ENCODE measurements at places on chromosomes 16 and 17.

DNA sequence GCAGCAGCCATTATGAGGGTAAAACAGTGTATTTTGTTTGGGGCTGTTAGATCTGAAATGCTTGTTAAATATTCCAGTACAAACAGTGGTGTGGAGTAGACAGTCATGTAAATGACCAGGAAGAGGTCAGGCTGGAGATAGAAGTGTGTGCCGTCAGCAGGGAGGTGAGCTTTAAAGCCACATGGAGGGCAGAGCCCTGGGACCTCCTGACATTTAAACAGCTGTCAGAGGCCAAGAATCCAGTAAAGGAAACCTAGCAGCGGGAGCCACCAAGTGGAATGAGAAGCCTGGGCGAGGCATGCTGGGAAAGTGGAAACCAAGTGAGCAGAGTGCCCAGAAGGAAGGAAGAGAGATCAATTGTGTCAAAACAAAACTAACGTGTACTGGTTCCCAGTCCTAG, 26.8 kb downstream of the C17orf67 start:
- no peak for DNase-seq

- DNase-seq: no peak
These were observed 688.2 kb upstream of the SOX9 start for GRCh38 chr17:71432378-71433315.

DNA sequence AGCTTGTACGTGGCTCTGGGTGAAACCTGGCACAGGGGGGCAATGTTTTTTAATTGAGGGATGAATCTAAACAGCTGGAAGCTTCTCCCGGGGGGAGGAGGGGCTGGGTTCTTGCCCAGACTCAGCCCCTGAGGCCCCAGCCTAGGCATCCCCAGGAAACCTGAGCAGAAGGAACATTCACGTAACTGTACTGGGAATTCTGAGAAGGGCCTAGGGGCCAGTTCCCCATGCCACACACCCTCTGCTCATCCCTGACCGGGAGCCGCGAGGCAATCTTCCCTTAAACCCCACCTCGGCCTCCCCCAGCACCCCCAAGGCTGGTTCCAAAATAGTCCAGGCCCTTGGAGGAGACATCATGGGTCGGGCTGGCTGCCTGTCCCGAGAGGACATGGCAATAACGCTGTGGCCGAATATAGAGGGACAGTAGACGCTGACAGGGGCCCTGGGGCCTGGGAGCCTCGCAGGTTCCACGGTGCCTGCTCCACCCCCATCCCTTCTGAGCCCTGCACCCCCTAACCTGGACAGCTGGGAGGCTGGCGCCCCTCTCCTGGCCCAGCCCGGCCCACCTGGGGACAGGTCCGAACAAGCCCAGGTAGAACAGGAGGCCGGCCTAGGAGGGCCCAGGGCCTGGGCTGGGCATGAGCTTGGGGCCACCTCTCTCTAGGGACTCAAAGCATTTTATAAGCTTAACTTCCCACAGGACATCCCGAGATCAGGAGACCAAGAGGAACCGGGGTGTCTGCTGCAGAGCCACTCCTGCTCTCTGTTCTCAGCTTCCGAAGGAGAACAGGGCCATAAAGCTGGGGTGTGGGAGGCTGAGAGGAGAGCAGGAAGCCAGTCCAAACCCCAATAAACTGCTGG, 83.2 kb upstream of the TOB1 start:
- DNase-seq: no peak

DNA sequence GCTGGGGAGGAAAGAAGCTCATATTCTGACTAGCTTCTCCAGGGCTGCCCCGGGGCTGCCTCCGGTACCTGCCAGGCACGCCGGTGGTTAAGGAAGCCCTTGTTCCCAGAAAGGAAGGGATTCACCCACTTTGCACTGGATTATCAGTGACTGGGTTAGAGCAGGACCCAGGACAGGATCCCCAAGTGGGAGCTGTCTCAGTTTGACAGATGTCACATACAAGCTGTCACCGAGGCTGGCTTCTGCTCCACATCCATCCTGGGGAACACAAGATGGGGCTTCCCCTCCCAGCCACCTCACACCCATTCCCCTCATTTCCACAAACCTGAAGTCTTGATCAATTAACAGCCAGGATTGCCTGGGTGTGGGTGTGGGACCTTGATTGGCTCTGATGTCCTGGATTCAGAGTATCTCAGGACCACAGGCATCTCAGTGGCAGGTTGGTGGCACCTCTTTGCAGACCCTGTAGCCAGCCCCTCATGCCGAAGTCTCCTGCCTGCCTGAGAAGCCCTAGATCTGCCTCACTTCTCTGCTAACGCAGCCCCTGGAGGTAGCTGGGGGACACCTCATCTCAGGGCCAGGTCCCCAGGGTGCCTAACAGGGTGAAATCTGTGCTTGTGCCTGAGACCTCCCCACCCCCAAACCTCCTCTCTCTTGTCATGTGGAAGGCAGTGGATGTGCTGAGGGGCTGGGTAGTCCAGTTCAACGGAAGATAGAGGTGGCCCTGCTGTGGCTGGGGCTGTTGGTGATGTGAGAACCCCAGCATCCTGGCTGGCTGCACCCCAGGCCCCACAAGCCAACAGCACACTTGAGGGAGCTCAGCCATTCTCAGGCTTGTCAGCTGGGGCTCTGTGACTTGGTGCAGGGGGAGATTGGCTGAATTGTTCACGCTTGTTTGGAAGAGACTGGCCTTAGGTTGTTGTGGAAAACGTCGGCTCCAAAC, 1.4 kb downstream of the CACNG5 start:
- DNase-seq: no peak

GRCh38 chr17:652314-652713, 62.3 kb downstream of the VPS53 start:
- DNase-seq: no peak

DNA sequence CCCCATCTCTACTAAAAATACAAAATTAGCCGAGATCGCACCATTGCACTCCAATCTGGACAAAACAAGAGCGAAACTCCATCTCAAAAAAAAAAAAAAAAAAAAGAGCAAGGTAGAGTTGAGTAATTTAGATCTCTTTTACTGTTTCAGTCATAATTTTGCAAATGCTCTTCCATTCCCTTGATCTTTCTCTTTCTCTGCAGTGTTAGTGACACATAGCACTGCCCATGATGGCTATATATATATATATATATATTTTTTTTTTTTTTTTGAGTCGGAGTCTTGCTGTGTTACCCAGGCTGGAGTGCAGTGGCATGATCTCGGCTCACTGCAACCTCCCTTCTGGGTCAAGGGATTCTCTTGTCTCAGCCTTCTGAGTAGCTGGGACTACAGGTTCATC, 12.2 kb upstream of the PHOSPHO1 start:
- DNase-seq: no peak

DNA sequence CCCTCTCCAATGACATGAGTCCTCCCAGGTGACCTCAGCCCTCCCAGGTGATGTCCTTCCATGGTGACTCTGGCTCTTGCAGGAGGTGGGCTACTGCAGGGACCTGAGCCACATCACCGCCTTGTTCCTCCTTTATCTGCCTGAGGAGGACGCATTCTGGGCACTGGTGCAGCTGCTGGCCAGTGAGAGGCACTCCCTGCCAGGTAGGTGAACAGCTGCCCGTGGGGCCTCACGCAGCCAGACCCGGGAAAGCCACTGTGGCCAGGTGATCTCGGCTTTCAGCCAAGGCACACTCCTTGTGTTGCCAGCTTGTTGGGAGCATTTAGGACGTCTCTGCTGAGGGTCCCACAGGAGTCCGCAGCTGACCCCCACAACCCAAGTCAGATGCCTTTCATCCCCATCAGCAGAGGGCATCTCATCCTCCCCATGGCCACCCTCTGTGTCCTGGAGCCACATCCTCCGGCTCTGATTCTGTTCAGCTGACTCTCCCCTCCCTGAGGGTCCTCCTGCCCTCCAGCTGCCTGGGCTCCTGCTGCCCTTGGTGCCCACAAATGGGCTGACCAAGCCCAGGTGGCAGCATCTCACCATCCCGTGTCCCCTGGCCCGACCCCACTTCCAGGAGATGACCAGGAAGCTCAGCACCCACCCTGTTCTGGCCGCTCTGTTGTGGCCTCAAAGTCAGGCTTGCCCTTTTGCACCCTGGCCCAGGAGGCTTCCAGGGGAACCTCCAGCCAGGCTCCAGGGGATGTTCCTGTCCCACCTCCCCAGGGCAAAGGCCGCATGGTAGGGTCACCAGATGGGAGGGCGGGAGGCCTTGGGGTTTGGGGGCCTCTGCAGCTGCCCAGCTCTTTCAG, 20.1 kb downstream of the USP6 start:
- no peak for DNase-seq

- DNase-seq: peak; percentile 83
These were observed 2.2 kb upstream of the BICDL2 start for GRCh38 chr16:3038896-3039295.

DNA sequence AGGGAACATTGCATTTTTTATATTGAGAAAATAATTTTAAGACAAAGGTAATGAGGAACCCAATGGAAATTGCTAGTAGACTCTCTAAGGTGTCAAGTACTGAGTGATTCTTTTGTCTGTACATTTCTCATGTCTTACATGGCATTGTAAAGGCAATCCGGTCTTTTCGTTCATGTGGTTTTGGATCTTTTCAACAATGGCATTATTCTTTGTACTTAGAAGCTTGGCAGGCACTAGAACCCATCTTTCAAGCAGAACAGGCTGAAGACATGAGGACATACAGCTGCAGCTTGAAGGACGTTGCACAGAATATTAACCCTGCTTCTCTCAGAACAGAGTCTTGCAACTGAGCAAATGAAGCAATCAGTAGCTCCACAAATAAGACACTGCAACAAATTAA, 231.5 kb upstream of the ZFHX3 start:
- DNase-seq: no peak

DNA sequence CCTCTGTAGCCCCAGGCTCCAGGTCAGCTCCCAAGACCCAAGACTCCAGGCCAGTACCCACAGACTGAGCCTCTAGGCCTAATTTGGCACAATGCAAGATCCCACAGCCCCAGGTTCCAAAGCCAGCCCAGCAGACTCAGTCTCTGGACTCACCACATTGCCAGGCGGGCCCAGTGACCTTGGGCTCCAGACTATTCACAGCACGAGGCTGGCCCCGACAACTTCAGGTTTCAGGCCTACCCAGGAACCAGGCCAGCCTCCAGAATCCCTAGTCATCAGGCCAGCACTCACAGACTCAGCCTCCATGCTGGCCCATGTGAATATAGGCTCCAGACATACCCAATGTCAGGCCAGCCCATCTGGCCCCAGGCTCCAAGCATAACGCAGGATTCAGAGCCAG, 103.8 kb downstream of the CEP112 start:
- no peak for DNase-seq

DNA sequence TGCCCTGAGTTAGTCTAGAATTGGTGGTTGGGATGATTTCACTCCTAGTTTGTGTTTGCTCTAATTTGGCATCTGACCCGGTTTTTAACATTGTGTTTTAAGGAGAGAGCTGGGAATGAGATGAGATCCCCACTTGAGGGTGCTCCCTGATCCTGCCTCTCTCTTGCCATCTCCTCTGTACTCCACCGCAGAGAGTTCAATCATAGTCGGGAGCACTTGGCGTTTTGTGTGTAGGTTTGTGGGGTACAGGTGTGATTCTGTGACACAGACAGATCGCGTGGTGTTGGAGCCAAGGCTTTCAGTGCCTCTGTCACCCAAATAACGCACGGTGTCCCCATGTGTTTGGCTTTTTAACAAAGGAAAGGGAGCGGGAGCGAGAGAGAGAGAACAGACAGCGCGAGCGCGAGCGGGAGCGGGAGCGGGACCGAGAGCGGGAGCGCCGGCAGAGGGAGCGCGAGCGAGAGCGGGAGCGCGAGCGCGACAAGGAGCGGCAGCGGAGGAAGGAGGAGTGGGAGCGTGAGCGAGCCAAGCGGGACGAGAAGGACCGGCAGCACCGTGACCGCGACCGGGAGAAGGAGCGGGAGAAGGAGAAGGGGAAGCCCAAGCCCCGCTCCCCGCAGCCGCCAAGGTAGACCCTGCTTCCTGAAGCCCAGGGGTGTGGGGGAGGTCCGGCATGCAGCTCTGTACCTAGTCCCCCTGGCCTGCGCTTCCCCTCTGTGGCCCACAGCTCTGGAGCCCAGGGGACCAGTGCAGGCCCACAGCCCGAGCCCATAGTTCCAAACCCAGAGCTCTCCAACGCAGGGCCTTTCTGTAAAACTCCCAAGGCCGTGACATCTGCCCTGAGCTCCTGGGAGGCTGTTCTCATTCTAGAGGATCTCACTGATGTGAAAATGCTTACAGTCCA, 27.2 kb upstream of the IL17C start:
- DNase-seq: no peak

DNA sequence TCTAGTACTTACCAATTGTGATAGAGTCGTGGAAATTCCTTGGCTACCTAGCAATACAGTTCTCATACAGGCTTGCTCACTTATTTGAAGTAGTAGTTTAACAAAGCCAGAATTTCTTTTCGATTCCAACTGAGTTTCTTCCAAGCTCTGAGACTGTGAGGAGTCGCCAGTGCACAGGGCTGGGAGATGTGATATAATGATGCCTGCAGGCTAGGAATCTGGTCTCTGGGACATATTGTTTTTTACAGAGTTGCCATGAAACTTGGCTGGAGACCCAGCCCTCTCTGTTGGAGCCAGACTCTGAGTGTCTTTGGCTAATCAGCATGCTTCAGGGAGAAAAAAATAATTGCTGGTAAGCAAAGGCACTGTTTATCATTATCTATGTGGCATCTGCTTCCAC, 698.8 kb upstream of the GOT2 start:
- no peak for DNase-seq

DNA sequence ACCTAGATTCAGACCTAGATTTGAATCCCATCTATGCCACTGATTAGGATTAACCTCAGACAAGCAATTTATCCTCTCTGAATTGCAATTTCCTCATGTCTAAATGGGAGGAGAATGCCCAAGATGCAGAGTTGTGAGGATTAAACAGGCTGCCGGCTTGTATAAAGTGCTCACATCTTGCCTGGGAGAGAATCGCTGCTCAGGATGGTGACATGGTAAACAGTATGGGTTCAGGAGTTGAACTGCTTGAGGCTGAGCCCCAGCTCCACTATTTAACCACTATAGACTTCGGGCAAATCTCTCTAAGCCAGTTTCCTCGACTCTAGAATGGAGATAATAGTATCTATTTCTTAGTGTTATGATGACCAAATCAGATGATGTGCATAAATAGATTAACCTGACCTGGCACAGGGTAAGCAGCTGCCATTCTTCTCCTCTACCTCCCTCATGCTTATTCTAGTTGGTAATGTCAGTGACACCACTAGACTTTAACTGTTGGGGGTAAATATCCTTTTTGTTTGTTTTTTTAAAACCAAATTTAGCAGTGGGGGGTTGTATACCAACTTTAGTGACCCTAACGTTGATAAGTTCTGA, 732 bp upstream of the RPL27 start:
- no peak for DNase-seq

GRCh38 chr17:77914385-77915254, 43.9 kb upstream of the TNRC6C start:
- no peak for DNase-seq

- no peak for DNase-seq
These were observed 37.2 kb downstream of the KCNJ2 start for GRCh38 chr17:70206361-70207010.

- DNase-seq: peak; percentile 40
These were observed 7.7 kb downstream of the HAPSTR1 start for GRCh38 chr16:9099131-9099625.

GRCh38 chr16:48565752-48566151, 44.2 kb downstream of the N4BP1 start:
- no peak for DNase-seq

DNA sequence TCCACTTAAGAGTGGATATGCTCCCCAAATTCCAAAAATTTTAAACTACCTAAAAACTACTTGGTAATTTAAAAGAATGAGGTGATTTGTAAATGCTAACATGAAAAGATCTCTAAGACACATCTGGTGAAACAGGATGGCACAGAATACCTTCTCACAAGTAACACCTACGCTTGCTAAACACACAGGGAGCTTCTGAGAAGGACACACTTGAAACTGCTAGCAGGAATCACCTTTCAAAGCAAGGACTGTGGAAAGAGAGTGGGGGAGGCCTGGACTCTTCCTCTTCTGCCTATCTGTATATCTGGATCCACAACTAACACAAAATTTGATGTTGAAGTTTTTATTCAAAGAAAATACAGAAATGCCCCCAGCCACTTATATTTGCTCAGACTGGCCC, 52.4 kb downstream of the CYTH1 start:
- no peak for DNase-seq

Measured in colonic mucosa (tissue), 4 donors.